Osteoblast (primary cell): ENCODE measurements at places on chromosomes 12 and 14. TPM values are rescaled to one million over a fixed set of nuclear protein-coding genes. Genes with fewer than 3 reads are reported as not detected.

- H3K36me3 ChIP-seq = peaks cover 89% of the 10 kb centered on the region
- H3K27me3 ChIP-seq = no peaks in the 10 kb centered on the region
- no peak overlapping the region for H3K4me3 ChIP-seq
- H3K27ac ChIP-seq = no peak overlapping the region
Measured at GRCh38 chr12:68831751-68832503, 23.9 kb downstream of the MDM2 start.

DNA sequence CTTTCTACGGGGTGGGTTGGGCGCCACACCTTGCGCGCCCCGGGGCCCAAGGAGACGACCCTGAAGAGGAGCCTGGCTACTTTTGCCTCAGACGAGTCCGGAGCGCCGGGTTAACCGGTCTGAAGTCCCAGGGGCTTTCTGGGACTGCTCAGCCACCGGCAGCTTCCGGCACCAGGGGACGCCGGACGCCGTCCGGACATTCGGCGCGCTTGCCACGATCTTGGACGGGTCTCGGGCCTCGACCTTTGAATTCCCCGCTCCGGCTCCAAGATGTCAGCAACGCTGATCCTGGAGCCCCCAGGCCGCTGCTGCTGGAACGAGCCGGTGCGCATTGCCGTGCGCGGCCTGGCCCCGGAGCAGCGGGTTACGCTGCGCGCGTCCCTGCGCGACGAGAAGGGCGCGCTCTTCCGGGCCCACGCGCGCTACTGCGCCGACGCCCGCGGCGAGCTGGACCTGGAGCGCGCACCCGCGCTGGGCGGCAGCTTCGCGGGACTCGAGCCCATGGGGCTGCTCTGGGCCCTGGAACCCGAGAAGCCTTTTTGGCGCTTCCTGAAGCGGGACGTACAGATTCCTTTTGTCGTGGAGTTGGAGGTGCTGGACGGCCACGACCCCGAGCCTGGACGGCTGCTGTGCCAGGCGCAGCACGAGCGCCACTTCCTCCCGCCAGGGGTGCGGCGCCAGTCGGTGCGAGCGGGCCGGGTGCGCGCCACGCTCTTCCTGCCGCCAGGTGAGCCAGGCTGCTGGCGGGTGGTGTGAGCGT is at the start of gene ACOT4:
Gene ACOT4 (plus strand): TSS at position 184 of the 760 bp plus-strand sequence. CDS start 87 bp downstream, at position 271.
- DNase-seq = peak; percentile 93
- no peaks in the 10 kb centered on the region for H3K27me3 ChIP-seq
- no peaks in the 10 kb centered on the region for H3K36me3 ChIP-seq
- no peaks in the 10 kb centered on the region for H3K4me1 ChIP-seq
- no peak within 1 kb of the TSS for H3K27ac ChIP-seq

- H3K36me3 ChIP-seq = no peaks in the 10 kb centered on the region
- no peaks in the 10 kb centered on the region for H3K27me3 ChIP-seq
Measured at GRCh38 chr14:89000007-89000942, 175.8 kb downstream of the TTC8 start.

Gene NAB2
- 53.6 and 70.9 TPM in 2 replicates for total RNA-seq

Gene TC2N
- total RNA-seq = under 0.01 and 0.29 TPM in 2 replicates

Gene CMTM5
- total RNA-seq = not detected in 2 replicates

Gene CIT
- 8.8 and 10.1 TPM in 2 replicates for total RNA-seq
